ENCODE measurements at places on chromosomes 6 and 20.

- DNase-seq = no peak
These were observed 51.9 kb downstream of the TRMT11 start for GRCh38 chr6:126038234-126038633.

DNA sequence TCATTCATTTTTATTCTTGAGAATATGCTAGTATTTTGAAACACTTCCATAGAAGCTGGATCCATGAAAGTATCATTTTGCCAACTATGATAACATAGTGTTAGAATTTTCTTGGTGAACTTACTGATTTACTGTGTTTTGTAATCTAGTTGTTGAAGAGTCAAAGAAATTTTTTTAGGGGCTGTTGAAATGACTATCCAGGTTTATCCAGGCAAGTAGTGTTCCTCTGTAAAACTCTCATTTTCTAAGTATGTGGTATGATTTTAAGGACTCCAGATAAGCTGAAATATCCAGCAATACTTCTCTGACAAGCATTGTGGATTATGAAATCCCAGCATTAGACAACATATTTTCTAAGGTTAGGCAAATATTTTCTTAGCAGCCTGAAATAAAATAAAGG lies 95.9 kb downstream of the GRIK2 start:
- no peak for DNase-seq

GRCh38 chr6:82484001-82484400 lies 120.4 kb downstream of the TPBG start:
- DNase-seq = no peak

- DNase-seq = no peak
These were observed 52.6 kb downstream of the THBS2 start for GRCh38 chr6:169200893-169201514.

DNA sequence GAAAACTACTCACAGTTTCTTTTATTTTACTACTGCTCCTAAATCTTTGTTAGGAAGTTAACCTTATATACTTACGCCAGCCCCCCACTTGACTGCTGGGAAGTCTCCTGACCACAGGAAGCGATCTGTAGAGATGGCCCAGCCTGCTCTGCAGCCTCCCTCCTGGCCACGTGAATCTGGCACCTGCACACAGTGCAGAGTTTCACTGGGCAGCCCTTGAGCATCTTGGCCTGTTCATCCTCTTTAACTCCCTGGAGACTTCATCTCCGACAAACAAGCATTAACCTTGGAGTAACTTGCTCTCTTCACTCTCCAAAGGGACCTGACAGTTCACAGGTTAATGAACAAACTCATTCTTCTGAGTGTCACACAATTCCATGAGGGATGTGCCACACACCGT lies 294.1 kb downstream of the BTBD9 start:
- DNase-seq = no peak

- DNase-seq = no peak
These were observed 66.7 kb upstream of the ZNF217 start for GRCh38 chr20:53660078-53660909.

DNA sequence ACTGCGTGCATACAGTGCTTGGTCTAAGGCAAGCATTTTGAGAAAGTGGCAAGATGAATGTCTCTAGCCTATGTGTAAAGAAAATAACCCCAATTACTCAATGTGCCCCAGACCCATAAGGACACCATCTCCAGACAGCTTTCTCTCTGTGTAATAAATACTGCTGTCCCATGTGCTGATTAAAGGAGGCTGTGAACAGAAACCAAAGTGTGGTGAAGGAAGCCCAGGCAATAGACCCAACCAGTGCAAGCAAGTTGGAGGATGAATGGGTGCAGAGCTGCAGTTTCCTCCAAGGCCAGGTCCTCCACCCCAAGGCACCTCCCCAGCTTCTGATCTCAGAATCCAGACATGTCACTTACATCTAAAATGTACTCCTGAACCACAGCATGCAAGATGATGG lies 60.6 kb downstream of the TRAM2 start:
- no peak for DNase-seq

GRCh38 chr20:56506103-56506502 lies 18.4 kb upstream of the FAM209A start:
- no peak for DNase-seq

DNA sequence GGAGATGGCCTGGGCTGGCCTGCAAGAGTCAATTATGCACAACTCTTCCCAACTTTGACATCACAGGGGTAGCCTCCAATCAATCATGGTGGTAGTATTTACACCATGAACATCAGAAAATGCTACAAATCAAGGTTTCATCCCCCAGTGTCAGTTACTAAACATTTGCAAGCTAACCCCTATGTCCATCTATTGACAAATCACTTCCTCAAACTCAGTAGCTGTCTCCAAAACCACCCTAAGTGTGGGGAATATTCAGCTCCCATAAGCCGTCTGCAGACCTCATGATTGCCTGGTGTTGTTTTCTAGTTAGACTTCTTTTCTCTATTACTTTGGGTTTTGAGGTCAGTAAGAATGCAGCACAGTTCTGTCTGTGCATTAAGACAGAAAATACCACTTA lies 200.8 kb upstream of the RIN2 start:
- DNase-seq = no peak

DNA sequence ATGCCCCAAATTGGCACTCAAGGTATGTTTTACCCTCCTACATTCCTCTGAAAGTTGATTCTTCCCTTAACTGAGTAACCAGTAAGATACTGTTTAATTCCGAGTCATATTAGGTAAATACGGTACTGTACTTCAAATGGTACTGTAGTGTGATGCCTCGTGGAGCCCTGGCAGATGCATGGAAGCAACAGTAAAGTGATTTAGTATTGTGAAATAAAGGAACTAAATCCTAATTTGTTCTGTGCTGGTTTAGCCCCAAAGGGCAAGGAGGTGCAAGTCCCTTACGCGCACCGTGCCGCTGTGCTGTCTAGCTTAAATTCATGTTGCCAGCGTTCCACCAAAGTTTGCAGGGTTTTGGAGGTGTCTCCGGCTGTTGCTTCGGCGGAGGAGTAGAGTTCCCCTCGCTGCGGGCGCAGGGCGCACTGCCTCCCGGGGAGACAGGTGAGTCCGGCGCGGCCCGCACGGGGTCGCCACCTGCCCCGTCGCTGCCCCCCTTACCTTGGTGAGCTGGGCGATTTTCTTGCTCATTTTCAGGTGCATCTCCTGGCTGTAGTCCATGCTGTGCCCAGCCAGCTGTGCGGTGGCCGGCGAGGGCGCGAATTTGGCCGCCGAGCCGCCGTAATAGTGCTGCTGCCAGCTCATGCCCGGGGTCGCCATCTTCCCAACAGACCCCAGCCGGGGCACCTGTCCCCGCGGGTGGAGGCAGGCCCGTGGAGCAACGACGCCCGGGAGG lies 655 bp downstream of the FAM184A start:
- no peak for DNase-seq

GRCh38 chr6:140366991-140367390 lies 992.5 kb upstream of the CITED2 start:
- no peak for DNase-seq

GRCh38 chr6:17233531-17233930 lies 47.6 kb upstream of the RBM24 start:
- no peak for DNase-seq

- no peak for DNase-seq
These were observed 7.7 kb upstream of the KLHL31 start for GRCh38 chr6:53673162-53673727.
